GM04503 (cell line): ENCODE measurements at places on chromosomes 12 and 14.

DNA sequence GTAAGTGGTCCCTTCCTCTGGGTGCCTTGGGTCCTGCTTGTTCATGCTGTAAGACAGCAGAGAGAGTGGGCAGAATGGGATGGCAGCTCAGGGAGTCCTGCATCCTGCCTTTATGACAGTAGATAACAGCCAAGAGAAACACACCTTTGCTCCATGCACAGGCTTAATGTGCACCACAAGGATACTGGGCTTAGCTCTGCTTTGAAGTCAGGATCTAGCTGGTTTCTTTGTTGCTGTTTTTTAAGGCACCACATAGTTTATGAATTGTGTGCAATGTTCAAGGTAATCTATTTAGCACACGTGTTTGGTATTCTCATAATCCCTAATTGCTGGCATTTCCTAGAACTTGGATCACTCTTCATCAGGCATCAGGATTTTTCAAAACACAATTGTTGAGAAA, 239.5 kb upstream of the DCN start:
- no peak for DNase-seq

DNA sequence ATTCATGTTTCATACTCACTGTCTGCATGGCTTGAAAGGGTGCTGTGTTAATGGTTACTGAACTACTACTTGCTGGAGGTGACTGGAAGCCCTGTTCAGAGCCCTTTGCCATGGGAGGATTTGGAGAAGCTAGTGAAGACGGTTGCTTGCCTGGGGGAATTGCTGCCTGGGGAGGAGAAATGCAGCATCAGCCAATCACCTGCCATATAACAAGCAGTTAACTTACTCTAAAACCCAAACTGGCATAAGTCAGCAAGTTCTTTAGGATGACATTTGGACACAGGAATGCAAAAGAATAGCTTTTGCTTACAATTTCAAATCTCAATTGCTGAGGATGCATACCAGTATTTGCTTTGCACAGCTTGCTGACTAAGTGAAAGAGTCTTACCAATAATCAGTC, 23.4 kb upstream of the IPO8 start:
- DNase-seq = peak; percentile 82

DNA sequence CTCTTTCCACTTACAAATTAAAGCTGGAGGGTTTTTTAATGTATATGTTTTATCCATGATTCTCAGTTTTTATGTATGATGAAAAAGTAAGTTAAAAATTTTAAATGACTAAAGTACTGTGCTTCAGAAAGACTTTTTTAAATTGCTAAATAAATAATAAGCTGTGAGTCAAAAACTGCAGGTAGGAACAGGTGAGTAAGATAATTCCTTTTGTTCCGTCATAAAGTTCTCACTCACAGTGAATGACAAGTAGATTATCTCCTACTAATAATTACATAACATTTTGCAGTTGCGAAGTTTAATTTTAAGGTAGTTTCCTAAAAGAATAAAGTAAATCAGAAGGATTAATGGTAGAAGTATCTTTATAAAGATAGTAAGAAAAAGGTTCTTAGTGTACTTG, 78.0 kb downstream of the PRKCH start:
- no peak for DNase-seq

DNA sequence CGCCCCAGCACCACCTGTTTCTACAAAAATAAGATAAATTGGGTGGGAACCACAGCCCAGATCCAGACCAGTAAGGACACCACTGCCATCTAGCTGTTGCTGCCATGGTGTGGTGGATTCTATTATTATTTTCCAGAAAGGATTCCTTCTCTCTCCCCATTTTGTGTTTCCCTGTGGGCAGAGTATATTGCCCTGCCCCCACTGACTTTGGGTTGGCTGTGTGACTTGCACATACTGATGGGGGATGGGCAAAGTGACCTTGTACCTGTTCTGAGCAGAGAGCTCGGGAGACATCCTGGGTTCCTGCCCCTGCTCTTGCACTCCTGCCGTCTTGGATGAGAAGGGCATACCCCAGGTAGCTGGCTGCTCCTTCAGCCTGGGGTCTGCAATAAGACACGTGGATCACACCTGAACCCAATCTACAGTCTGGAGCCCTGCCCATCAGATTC, 24.3 kb downstream of the MOAP1 start:
- DNase-seq = no peak

- no peak for DNase-seq
These were observed 30.6 kb downstream of the ARF6 start for GRCh38 chr14:49923442-49923841.

- no peak for DNase-seq
These were observed 75.0 kb upstream of the MAP1LC3B2 start for GRCh38 chr12:116483959-116484750.

- no peak for DNase-seq
These were observed 7.6 kb upstream of the FITM1 start for GRCh38 chr14:24122898-24123297.

- DNase-seq = no peak
These were observed 23.6 kb downstream of the MED6 start for GRCh38 chr14:70576891-70577290.

- DNase-seq = peak; percentile 90
These were observed 184.4 kb downstream of the ITPR2 start for GRCh38 chr12:26648584-26648983.

DNA sequence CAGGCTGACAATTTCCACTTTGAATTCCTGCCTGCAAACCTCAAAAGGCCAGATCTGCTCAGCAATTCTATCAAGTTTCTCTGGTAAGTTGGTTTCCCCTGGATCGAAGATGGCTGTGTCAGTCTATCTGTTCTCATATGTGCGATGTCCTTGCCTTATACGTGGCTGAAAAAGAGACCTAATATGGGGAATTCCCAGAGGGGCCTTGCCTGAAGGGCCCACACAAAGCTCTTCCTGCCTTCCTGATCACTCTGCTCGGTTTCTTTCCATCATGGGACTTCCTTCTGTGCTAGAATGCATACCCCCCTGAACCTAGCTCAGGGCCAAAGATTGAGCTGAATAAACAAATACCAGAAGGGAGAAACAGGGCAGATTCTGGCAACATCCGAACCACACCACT, 13.2 kb downstream of the TCL1B start:
- no peak for DNase-seq

GRCh38 chr12:103852498-103852997, 11.5 kb upstream of the NT5DC3 start:
- DNase-seq = no peak

- DNase-seq = peak; percentile 53
These were observed 141.0 kb upstream of the LMNTD1 start for GRCh38 chr12:25694072-25694471.

DNA sequence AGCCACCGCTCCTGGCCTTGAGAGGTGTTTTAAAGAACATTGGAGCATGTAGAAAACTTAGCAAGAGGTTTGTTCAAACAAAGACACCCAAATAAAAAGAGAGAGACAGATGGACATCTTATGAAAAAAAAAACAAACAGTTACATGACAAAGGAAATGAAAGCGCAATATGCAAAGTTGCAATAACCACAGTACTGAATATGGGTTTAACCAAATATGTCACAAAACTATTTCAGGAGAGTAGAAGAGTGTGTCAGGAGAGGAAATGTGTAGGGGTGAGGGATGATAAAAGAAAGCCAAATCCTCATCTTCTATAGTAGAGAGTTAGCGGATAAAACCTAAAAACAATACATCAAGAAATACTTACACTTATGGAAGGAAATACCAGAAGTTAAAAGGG, 98.4 kb downstream of the GTF2A1 start:
- DNase-seq = no peak

GRCh38 chr12:57096099-57096572, 7.2 kb downstream of the NAB2 start:
- DNase-seq = no peak

DNA sequence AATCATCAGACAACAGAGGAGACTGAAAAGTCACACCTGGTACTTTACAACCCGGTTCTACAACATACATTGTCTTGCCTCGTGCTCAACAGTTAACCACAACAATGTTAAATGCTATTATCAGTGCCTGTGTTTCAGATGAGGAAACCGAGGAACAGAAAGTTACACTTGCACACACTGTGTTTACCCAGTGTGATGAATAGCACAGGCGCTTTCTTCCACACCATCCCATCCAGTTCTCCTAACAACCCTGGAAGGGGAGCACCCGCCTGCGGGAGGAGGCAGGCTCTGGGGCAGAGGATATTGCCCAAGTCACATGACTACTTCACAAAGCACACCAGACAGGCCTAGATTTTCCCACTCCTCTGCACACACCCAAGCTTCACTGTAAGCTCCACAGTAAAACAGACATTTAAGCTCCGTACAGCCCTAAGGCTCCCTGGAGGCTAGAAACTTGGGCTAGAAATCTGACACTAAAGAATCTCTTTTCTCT, 21.8 kb downstream of the NCKAP5L start:
- DNase-seq = no peak

- DNase-seq = no peak
These were observed 98.8 kb downstream of the FRMD6 start for GRCh38 chr14:51750542-51750941.

GRCh38 chr14:76977793-76978720, 50.5 kb downstream of the IRF2BPL start:
- DNase-seq = no peak

- no peak for DNase-seq
These were observed 29.8 kb downstream of the BRMS1L start for GRCh38 chr14:35855876-35856481.

DNA sequence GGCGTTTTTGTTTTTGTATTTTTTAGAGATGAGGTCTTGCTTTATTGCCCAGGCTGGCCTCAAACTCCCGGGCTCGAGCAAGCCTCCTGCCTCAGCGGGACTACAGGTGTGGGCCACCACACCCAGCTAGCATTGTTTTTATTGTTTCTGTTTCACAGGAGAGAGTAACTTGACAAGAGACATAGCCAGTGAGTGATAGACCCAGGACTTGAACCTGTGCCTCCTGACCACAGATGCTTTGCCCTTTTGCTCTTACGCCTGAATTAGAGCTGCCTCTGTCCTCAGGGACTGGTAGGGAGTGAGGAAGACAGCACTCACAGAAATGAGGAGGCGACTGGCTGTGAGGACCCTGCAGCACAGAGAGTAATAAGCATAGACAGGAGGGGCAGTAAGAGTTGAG, 2.3 kb downstream of the EVL start:
- DNase-seq = no peak

DNA sequence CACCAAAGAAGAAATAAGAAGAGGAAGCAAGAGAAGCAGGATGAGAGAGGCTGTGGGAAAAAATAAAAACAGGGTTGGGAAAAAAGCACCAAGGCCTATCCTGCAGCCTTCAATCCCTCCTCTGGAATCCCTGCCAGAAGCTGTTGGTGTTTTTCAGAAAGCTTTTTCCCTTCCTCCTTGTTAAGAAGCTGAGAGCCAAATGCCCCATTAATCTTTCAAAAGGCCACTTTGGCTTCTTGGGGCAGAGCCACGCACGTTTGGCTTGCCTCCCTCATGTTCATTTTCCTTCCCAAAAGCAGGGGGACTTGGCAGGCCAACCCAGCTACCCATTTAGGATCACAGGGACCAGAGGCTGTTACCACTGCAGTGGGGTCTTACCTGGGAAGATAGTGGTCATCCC, 365.3 kb downstream of the NUAK1 start:
- DNase-seq = no peak

- no peak for DNase-seq
These were observed 56.4 kb downstream of the ZFP36L1 start for GRCh38 chr14:68736471-68736871.

DNA sequence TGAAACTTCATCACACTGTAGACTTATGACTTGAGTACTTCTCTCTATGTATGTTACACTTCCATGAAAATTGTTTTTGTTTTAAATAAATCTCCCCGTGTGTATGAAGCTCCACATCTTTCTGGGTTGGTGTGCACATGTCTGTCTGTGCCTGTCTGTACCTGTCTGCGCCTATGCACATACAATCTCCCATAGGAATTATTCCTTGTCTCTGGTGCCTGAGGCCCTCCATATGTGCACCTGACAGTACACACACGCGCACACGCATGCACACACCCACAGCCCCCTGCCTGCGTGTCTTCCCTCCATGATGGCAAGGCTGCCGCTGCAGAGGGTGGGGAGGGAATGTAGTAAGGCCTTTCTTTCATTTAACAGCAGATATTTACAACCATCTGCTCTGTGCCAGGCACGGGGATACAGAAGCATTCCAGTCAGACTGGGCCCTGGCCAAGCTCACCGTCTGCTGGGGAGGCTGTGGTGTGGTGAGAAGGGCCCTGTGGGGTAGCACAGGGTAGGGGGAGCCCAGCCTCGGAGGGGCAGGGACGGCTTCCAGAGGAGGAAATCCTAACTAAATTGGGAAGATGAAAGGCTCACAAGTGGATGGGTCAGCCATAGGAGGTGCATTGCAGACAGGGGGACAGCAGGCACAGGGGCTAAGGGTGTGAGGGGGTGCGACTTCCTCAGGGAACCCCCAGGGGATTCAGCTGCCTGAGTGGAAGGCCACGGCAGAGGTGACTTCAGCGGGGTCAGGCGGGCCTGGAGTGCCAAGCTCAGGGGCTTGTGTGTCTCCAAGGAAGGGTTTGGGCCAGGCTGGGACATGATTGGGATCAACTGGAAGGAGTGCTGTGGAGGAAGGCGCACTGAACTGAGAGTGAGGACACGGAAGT, 26.1 kb downstream of the KRT8 start:
- no peak for DNase-seq

GRCh38 chr12:98465950-98466602, 49.3 kb upstream of the TMPO start:
- no peak for DNase-seq

DNA sequence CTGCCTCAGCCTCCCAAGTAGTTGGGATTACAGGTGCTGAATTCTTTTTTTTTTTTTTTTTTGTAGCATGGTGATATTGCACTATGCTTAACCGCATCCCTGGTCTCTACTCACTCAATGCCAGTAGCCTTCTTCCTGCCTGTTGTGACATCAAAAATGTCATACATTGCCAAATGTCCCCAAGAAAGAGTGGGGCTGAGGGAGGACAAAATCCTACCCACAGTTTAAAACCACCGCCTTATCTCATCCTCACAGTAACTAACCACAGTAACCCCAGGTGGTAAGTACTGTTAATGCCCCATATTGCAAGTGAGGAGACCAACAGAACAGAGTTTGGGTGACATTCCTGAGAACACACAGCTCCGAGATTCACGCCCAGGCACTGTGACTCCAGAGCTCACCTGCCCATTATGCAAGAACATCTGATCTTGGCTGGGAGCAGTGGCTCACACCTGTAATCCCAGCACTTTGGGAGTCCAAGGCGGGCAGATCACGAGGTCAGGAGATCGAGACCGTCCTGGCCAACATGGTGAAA, 19.6 kb downstream of the MORN3 start:
- DNase-seq = no peak

GRCh38 chr12:76259106-76259505, 89.1 kb downstream of the BBS10 start:
- no peak for DNase-seq

GRCh38 chr14:75453817-75454434, 26.1 kb downstream of the JDP2 start:
- no peak for DNase-seq

DNA sequence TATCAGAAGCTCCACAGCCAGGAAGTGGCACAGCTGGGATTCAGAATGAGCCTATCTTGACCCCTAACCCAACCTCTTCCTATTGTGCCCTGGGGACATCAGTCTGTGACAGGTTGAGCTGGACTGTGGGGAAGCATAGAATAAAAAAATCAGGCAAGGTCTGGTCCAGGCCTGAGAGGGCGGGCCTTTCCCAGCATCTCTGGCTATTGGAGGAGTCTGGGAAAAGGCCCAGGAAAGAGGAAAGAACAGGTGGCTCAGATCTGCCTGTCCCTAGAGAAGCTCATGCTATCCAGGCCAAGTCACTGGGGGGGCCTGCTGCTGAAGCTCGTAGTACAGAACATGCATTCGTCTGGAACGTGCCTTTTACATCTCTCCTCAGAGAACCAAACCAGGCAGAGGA, 100.5 kb downstream of the PPM1H start:
- DNase-seq = no peak

GRCh38 chr12:40907115-40907527, 214.9 kb downstream of the CNTN1 start:
- no peak for DNase-seq
